Activated T-helper 9 cell treated with anti-CD3 and anti-CD28 coated beads, Interleukin-2, amount 50 U/mL, for 16 hours (primary cell): ENCODE measurements at places on chromosomes 13 and 19.

DNA sequence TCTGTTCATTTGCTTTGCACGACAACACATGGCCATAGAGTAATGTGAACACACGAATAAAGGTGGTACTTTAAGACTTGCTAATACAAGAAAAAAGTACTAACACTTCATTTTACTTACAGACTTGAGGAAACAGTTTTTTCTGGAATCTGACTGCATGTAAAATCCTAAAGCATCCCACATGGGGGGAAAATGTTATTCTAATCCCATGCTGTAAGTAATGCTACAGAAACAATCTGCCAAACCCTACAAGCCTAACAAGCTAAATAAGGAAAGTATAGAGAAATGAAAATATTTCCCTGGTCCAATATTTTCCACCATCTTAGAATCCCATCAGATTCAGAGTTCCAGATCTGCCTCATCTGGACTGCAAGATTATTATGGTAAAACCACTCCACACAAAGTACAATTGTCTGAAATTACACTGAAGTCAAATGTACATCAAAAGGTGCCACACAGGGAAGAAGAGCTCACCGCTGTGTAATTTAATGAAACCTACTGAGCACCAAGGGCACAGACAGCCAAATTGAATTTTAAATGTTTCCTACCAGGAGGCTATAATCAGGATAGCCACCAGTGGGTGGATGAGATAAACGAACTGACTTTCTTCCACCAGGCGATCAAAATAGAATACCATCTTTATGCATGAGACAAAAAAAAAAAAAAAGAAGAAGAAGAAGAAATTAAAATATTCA is 22.0 kb downstream of the LHFPL6 start:
- DNase-seq: no peak

- DNase-seq: peak; percentile 68
Measured at GRCh38 chr19:46748325-46749109, 2.3 kb upstream of the STRN4 start.

- no peak for DNase-seq
Measured at GRCh38 chr19:17098326-17098725, 22.7 kb downstream of the MYO9B start.

DNA sequence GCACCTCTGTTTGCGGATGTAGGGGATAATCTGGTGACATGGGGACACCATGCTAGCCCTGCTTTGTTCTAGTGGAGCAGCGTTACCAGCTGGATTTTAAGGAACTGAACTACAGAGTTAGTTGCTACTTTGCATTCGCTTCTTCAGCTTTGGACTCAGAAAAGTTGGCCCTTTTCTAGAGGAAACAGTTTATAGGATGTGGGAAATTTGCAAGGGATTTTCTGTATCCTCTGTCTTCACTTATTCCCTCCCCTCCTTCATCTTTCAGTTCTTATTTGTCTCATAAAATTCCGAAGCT is 2.1 kb downstream of the GATAD2A start:
- DNase-seq: no peak

DNA sequence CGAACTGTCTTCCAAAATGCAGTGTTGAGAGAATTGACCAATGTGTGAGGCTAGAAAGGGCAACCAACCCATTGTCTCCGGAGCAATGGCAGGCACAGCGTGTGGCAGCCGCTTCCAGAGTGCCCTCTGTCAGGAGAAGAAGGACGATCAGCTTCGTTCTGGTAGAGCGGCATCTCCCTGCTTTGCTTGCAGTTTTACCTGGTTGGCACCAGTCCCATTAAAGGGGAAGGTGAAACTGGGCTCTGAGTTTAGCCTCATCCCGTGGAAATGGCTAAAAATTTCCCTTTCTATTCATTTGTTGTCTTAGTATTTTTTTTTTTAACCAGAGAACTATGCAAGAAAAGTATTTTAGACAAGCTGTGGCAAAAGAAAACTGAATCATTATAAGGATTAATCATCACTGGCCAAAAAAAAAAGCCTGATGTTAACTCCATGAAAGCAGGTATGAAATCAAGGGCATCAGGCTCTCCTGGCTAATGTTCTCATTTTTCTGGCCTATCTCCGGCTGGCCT is 81.5 kb upstream of the SLC7A1 start:
- no peak for DNase-seq

GRCh38 chr13:34172048-34172447 is 354.1 kb downstream of the RFC3 start:
- no peak for DNase-seq

- DNase-seq: no peak
Measured at GRCh38 chr19:48989701-48990291, 3.3 kb downstream of the GYS1 start.

DNA sequence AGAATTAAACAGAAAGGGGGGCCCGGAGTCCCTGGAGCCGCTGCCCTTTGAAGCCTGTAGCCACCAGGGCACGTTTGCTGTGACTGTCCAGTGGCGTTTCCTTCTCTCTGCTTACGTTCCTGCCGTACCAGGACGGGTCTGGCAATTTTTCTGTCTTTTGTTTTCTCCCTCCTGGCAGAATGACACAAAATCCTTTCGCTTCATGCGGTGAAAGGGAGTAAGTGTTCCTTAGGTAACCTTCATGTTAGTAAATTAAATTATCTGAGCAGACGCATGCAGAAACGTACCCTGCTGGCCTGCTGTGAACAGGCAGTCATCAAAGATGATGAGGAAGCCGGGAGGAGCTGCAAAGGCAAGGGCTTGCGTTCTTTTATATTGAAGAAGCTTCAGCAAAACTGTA is 299.3 kb upstream of the ARGLU1 start:
- no peak for DNase-seq

GRCh38 chr13:24406524-24406923 is 97.1 kb downstream of the C1QTNF9 start:
- DNase-seq: no peak

GRCh38 chr19:53985863-53986262 is 5.6 kb upstream of the CACNG6 start:
- no peak for DNase-seq

DNA sequence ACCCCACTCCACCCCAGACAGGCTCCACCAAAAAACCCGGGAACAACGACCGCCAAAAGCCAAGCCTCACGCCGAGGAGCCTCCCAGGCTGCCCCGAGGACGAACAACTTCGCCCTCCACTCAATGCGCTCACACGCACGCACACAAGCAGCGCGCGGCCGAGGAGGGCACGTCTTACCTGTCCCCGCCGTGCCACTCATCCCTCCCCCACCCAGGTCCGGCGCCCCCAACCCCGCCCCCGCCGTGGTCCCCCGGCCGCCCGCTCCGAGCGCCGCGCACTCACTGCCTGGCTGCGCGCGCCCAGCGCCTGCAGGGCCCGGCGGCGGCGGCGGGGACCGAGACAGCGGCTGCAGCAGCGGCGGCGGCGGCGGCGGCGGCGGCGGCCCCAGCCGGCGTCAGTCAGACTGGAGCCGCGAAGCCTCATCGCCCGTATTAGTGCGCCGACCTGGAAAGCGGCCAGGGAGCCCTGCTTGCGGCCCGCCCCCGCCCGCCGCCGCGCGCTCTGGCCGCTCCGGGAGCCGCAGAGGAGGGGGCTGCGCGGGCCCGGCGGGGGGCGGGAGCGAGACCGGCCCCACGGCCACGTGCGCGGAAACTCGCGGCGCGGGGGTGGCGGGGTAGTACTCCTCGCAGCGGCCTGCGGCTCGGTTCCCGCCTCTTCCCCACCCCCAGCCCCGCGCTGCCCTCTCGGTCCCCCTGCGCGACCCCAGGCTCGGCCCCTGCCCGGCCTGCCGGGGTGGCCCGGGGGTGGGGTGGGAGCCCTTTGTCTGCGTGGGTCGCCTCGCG is at the start of gene SMAD9:
Gene SMAD9, minus strand, starts transcription at position 406 of the 783 bp plus-strand sequence. CDS start 40,549 bp downstream, outside the sequence.
- no peak for DNase-seq

DNA sequence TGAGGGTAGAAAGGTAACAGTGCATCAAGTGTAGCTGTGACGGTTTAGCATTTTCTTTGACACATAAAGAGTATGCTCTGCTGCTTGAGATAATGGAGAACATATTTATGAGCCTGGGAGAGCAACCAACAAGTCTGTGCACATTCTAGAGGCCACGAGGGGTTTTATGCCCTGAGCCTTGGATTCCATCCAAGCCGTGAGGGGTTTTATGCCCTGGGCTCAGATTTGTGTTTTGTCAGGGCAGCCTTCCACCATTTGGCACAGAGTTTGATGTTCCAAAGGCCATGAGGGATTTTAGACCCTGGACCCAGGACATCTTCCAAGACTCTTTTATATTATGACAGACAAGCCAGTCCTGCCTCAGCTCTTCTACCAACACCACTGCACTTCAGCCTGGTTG is 106.4 kb downstream of the ZNF486 start:
- DNase-seq: no peak
